ENCODE measurements at places on chromosomes 7 and 10.

DNA sequence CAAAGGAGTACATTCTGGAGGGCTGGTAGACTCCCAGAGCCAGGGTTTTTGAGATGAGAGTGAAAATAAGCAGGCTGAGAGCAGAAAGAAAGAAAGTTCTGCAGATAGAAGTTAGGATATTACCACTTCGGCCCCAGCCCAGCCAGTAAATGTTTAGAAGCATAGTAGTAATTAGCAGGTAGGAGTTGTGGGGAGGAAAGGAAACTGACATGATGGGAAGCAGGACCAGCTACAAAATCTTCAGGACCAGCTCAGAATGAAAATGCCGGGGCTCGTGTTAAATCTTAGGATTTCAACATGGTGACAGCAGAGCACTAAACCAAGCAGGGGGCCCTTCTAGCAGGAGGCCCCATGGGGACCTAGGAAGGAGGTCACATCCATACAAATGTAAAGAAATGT lies 28.7 kb downstream of the PRSS2 start:
- no peak for DNase-seq

DNA sequence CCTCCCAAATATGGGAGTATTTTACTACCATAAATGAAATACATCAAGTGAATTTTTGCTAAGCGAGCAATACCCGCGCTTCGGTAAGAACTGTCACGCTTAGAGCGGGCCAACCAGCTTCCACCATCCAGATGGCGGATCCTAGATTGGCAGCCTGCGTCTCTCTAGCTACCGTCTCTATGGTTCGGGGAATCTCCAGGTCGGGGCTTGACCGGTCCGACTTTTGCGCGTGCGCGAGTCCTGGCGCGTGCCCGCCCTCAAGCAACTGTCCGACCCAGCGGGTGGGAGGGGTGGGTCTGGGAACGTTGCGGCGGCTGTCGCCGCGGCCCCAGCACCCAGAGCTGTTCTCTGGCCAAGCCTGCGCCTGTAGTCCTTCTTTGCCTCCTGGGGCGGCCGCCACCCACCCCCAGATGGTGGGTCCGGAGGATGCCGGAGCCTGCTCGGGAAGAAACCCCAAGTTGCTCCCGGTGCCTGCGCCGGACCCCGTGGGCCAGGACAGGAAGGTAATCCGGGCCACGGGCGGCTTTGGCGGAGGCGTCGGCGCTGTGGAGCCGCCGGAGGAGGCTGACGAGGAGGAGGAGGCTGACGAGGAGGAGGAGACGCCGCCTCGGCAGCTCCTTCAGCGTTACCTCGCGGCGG lies at the start of gene TBC1D12:
Gene TBC1D12 (plus strand): TSS at position 338 of the 639 bp plus-strand sequence. CDS start 73 bp downstream, at position 411.
- peak; percentile 92 for DNase-seq

GRCh38 chr10:79140085-79140793 lies 71.5 kb downstream of the ZMIZ1 start:
- DNase-seq = no peak

DNA sequence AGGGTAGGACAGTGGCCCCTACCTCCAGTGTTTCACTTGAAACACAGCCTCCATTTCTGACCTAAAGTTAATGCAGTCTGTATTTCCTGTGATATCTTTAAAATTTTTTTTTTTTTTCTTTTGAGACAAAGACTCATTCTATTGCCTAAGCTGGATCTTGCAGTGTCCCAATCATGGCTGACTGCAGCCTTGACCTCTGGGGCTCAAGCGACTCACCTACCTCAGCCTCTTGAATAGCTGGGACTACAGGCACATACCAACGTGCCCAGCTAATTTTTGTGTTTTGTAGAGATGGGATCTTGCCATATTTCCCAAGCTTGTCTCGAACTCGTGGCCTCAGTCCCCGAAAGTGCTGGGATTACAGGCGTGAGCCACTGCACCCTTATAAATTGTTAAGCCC lies 16.7 kb upstream of the MGAM2 start:
- no peak for DNase-seq

DNA sequence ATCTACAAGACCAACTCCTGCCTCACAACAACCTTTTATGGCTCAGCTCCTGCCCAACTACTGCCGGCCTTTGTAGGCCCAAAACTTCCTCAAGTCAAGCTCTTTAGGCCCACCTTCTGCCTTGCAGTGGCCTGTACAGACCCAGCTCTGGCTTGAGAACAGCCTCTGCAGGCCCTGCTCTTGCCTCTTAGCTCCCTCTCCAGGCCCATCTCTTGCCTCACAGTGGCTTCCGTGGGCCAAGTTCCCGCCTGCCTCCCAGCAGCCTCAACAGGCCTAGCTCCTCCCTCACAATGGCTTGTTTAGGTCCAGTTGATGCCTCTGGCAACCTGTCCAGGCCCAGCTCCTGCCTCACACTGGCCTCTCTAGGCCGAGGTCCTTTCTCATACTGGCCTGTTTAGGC lies 32.4 kb upstream of the VKORC1L1 start:
- no peak for DNase-seq

DNA sequence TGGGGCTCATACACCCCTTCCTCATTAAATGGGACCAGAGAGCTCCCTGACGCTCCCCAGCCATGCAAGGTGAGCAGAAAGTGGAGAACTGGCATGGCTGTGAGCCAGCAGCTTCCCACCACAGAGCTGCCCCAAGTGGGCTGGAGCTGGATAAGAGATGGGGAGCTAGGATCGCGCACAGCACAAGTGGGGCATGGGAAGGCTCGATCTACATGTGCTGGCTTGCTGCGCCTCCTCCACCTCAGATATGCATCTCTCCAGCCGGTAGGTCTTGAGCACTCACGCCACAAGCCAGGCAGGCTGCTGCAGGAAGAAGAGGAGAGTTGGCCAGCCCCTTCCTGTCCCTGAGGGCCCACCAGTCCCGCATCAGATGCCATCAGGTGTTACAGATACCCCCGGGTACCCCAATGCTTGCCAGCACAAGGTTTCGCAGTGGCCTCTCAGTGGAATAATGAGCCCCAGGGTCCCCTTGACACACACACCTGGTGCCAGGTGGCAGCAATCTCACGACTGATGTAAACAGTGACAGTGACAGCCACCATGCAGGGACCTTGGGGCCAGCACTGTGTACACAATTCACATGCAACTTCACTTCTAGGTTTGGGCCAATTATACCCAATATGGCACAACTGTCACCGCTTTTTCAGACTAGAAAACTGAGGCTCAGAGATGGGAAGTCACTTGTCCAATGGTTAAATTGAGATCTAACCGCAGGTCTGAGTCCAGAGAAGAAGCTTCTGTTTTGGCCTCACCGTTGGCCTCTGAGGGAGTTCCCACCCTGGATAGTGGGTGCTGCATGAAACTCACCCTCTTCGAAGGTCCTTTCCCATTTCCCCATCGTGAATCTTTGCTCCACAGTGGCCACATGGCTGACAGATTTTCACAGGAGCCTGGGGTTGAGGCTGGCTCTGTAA lies 79.3 kb downstream of the OAT start:
- DNase-seq = no peak

GRCh38 chr7:123346766-123347165 lies 147.0 kb upstream of the SLC13A1 start:
- no peak for DNase-seq

- no peak for DNase-seq
Measured at GRCh38 chr7:153413540-153414287, 638.5 kb upstream of the DPP6 start.

DNA sequence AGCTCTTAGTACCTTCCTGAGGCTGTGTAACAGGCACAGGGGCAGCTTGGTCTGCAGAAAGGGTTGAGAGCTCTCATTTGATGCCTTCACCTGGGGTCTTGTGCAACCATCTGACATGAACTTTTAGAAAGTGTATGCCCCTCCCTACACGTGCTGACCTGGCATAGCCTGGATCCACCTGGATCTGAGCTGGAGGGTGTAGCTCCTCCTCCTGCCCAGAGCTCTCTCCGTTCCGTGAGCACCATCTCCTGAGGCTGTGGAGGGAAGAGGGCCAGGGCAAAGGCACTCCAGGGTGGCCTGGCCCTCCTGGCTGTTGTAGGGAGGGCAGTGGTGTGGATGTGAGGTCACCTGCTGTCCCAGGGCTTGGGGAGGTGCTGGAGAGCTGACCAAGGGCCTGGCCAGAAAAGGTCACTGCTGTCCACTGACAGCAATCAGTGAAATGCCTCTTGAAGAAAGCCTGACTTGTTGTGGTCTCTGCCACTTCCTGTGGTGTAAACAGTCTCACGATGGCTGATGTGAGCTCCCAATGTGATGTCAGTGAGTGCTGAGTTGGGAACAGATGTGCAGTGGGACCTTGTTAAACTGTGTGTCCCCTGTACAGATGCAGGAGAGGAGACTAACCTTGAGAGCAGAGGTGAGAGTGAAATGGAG lies 23.0 kb downstream of the AMZ1 start:
- no peak for DNase-seq

DNA sequence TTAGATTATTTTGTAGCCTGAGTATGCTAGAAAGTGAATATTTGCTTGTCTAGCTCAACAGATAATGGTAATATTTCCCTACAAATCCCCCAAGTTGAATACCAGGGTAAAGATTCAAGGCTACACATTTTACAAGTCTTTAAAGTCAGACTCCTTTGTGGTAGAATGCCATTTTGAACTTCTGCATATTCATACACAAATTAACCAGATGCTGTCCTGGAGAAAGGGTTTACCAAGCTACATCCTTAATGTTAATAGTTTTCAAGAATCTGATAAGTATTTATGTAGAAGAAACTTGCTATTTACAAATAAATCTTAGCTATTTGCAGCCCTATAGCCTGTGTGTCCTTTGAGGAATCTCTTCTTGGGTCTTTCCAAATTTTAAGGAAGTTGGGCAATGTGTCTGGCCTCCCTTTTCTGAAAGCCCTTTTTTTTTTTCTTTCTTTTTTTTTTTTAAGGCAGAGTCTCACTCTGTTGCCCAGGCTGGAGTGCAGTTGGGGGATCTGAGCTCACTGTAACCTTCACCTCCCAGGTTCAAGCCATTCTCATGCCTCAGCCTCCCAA lies 82.6 kb downstream of the CPEB3 start:
- DNase-seq = no peak

GRCh38 chr7:26192485-26193087 lies 8.0 kb downstream of the HNRNPA2B1 start:
- no peak for DNase-seq

DNA sequence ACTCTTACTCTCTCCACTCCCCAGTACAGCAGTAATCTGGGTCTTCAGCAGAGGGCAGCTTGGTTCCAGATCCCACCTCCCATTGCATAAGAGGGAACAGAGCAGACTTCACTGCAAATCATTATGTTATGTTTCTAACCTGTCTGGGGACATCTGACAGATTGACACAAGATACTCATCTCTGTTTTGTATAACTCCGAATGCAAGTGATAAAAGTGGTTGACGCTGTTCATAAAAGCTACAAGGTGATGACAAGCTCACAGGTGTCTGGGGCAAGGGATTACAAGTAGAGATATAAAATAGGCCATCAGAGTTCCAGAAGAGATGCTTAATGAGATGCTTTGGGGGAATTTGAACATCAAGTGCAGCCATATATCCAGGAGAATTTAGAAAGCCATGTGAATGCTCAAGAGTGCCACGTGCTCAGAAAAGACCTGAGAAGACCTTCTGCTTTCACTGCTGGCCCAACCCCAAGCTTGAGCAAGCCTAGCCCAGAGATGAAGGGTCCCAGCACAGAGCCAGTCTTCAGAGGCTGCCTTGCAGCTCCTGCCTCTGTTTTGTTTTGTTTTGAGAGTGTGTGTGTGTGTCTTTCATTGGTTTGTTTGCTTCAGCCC lies 80.6 kb downstream of the VSTM2A start:
- DNase-seq = no peak

DNA sequence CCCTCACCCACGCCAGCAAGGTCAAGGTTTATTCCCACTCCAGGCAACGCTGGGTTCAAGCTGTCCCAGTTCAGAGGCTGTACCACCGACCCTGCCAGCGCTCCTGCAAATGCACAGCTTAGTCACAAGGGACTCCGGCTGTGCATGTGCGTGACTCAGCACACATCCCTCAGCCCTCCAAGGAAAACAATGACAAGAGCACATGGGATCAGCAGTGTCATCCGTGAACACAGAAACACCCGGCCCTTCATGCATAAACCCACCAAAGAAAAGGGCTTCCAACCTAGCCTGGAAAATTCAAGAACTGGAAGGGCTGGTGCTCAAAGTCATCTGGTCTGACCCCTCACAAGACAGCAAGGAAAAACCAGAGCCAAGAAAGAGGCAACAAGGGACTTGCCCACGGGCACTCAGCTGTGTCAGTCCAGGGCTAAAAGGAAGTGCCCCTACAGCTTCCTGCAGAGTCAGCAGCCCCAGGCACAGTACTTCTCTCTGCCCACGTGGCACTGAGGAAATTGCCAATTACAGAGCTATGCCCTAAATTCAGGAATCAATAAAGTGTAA lies 106.1 kb downstream of the KCNMA1 start:
- peak; percentile 74 for DNase-seq

DNA sequence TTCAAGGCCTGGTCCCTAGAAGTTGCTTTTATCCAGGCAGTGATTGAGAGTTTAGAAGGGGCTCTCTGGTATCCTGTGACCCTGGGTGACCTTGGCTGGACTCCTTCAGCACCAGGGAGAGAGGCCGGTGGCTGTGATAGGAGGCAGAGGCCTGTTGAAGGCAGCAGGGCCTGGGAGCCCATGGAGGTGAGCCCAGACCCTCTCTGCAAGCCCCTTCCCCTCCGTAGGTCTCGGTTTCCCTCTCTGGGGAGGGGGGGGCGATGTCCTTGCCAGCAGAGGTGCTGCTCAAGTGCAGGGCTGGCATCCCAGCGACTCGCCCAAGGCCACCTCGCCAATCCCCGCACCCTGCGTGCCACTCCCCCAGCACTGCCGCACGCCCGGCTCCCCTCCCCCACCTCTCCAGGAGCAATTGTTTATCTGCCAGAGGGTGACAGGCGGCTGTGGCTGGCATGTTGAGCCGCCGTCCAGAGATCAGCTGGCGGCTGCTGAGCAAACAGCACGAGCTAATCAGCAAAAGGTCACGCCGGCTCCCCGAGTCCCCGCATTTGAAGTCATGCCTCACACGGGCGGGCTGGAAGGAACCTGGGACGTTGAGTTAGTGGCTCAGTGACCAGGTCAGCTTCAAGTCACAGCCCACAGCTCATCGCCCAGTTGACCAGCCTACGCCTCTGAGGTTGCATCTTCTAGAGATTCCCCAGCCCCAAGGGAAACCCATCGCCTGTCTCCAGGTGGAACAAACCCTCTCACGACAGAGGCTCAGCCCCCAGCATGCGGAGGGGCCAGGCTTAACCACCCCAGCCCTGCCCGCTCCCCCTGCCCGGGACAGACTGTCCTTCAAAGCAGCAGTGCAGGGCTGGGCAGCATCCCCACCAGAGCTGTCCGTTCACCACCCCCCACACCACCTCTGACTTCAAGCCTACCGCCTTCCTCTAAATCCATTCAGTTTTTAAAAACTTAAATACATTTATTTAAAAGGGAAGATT lies 43.7 kb downstream of the ELFN1 start:
- no peak for DNase-seq

- no peak for DNase-seq
Measured at GRCh38 chr10:50551894-50552293, 71.9 kb downstream of the SGMS1 start.

DNA sequence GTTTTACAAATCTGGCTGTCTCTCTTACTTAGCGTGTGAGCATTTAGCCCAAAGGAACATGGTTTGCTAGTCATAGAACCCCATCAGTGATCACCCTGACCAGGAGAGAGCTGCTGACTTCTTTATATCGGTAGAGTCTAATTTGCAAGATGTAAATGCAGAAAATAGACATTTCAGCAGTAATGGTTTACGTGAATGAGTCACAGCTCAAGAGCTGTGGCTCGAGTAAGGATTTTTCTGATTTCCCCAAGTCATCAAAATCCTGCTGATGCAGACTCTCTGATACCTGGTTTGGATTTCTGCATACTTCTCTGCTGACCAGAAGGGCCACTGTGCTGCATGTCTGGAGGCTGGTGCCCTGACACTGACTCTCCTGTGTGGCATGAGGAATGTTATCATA lies 25.7 kb downstream of the NUB1 start:
- no peak for DNase-seq

GRCh38 chr7:92517631-92518030 lies 10.7 kb downstream of the PEX1 start:
- no peak for DNase-seq

GRCh38 chr10:97849687-97850402 lies at the start of gene GOLGA7B:
Gene GOLGA7B (plus strand): TSS chr10:97849843. CDS start chr10:97850304, 461 bp downstream.
- peak; percentile 54 for DNase-seq

Data from HTR-8/SVneo (cell line).